ENCODE measurements at places on chromosomes 11 and 22.
A peak's percentile ranks its signal among the peaks of the same experiment; 100 is the strongest.

GRCh38 chr11:123775289-123775688, 21.0 kb upstream of the OR6X1 start:
- DNase-seq = no peak

- peak; percentile 92 for DNase-seq
These were observed 33.4 kb upstream of the PTPRJ start for GRCh38 chr11:47946682-47947559.

DNA sequence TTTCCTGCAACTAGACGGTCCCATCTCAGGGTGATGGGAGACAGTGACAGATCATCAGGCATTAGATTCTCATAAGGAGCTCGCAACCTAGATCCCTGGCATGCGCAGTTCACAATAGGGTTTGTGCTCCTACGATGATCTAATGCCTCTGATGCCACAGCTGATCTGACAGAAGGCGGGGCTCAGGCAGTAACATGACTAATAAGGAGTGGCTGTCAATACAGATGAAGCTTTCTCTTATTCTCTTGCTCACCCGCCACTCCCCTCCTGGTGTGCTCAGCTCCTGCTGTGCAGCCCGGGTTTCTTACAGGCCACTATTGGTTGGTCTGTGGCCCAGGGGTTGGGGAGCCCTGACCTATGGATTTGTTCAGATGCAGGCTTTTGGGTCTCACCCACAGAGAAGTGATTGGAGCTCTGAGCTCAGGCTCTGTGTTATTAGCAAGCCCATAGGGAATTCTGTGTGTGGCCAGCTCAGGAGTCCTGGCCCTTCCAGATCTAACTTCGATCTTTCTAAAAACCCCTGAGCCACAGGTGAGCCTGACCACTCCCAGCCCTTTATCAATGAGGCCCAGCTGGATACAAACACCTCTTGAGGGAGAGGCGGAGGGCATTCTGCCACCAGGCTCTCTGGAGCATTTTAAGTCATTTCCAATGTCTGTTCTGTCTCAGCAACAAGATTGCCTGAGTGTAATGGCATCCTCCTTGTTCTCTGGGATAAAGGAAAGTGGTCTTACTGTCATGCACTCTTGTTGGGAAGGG, 351.8 kb downstream of the BUD13 start:
- DNase-seq = no peak

DNA sequence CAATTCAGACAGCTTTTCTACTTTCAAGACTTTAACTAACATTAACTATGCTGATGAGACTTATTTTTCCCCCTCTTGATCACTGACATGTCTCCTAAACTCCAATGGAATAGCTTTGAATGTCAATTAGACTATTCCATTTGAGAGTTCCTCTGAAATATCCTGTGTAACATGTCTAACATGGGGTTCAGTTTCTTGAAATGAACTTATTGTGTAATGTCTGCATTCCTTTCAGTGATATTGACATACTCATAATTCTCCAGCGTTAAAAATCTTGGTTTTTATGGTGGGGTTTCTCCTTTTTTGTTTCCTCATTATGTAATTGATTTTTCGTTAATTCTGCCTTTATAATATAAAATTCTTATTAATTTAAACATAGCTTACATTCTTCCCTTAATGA, 37.7 kb upstream of the SPTBN2 start:
- no peak for DNase-seq

DNA sequence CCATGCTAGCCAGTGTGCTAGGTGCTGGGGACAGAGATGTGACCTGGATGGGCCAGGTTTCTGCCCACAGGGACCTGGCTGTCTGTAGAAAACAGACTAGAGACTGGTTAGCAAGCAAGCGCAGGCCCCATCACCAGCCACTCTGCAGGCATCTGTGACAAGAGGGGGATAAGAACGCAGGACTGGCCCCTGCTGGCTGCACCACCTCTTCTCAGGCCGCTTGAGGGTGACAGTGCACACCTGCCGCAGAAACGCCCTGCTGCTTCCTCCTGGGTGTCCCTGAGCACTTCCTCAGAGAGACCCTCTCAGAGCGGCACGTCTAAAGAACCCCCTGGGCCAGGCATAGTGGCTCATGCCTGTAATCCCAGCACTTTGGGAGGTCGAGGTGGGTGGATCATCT, 5.9 kb upstream of the PICK1 start:
- no peak for DNase-seq

DNA sequence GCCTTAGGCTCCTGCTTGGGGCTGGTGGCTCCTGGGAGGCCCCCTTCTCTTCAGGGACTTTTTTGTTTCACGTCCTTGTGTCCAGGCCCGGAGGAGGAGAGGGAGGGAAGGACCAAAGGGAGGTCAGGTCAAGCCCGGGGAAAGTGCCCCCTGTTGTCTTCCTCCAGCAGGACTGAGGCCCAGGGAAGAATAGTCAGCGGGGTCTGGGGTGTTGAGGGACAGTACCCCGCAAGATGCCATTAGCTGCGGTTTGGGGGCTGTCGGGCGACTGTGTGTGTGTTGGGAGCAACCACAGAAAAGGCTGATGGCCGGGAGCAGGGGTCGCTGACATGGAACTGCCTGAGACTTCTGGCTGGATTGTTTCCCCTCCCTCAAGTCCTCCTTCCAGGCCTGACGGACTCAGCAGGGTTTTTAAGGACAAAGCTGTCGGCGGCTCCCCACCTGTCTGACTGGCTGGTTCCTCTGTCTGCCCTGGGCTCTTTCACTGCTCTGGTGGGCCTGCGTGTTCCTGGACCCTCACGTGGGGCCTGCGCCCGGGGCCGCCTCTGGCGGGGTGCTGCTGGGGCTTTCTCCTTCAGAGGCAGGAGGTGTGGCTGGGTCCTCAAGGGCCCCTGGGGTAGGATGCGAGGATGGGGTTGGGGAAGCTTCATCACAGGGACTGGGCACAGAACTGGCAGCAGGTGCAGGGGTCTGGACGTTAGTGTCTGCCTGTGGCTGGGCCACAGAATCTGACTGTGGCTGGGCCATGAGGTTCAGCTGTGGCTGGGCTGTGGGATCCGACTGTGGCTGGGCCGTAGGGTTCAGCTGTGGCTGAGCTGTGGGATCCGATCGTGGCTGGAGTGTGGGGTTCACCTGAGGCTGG, 1.5 kb downstream of the GPR152 start:
- no peak for DNase-seq

- DNase-seq = no peak
These were observed 9.7 kb downstream of the MCAM start for GRCh38 chr11:119307219-119307618.

- no peak for DNase-seq
These were observed 681.9 kb downstream of the NTM start for GRCh38 chr11:132052342-132052741.
